Left renal pelvis (tissue), 4 donors: ENCODE measurements at places on chromosomes 16 and 17.
A peak's percentile ranks its signal among the peaks of the same experiment; 100 is the strongest.

- DNase-seq, result no peak
Observed at GRCh38 chr17:44854192-44854591, 6.5 kb downstream of the HIGD1B start.

DNA sequence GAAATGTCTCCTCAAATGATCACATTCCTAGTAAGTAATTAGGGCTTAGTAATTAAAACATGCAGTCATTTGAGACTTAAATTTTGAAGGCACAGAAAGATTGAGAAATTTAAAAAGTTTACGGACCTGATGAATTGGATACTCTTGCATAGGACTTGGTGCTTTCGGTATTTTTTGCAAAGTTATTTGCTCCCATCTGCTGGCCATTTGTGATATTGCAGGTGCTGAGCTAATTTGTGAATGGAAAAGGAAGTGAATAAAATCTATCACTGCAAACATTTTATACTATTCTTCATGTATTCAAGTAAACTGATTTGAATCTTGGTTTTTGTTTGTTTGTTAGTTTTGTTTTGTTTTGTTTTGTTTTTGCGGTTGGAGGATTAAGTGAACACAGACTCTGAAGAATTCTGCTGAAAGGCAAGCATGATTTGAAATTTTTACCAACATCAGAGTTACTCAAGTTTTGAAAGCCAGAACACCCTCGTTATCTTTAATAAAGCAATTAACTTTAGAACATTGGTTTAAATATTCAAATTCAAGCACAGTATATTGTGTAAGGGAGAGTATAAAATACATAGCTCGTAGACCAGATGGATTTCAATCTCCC is 689.5 kb upstream of the RBFOX1 start:
- DNase-seq, result peak; percentile 54

GRCh38 chr17:55354941-55355340 is 66.7 kb downstream of the MMD start:
- no peak for DNase-seq

- peak; percentile 22 for DNase-seq
Observed at GRCh38 chr16:50879873-50880695, 138.2 kb downstream of the CYLD start.

- no peak for DNase-seq
Observed at GRCh38 chr17:42895185-42895555, 5.4 kb upstream of the G6PC1 start.

GRCh38 chr17:69729944-69730343 is 315.4 kb downstream of the MAP2K6 start:
- no peak for DNase-seq

DNA sequence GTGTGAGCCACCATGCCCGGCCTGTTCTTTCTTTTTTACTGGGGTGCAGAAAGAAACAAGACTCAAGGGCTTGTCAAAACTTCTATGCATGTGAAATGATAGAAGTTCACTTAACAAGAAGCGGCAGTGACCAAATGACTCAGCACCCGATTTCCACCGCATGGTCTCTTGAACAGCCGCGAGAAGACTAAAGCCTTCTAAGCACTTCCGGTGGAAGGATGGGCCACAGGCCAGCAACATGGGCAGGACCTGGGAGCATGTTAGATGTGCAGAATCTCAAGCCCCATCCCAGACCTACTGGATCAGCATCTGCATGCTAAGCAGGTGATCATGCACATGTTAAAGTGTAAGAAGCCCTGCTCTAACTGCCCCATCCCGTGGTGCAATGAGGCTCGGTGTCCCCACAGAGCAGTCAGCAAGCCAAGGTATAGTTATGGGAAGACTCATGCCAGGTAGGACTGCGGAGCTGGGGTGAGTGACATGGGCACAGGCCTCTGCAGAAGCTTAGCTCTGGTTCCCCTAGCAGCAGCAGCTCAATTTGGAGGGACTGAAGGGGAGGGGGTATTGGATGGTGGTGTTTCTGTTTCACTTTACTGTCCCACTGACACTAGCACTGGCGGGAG is 88.5 kb upstream of the HNF1B start:
- DNase-seq, result no peak

- DNase-seq, result no peak
Observed at GRCh38 chr16:27924411-27925118, 138.9 kb downstream of the GSG1L start.

DNA sequence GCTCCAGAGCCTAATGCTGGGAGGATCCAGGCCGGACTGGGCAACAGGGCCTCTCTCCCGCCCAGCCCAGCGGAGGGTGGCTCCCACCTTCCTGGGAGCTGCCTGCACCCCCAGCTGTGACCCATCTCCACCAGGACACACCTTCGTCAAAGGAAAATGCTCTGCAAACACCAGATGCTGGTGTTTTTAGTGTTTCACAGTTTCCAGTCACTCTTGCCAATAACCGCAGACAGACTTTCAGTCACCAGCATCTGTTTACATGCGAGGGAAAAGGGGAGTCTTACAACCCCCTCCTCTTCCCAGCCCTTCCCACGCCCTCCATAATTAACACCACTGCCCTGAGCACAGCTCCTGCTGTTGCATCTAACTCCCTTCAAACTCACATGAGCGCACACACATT is 25.3 kb downstream of the KLHDC4 start:
- DNase-seq, result no peak

DNA sequence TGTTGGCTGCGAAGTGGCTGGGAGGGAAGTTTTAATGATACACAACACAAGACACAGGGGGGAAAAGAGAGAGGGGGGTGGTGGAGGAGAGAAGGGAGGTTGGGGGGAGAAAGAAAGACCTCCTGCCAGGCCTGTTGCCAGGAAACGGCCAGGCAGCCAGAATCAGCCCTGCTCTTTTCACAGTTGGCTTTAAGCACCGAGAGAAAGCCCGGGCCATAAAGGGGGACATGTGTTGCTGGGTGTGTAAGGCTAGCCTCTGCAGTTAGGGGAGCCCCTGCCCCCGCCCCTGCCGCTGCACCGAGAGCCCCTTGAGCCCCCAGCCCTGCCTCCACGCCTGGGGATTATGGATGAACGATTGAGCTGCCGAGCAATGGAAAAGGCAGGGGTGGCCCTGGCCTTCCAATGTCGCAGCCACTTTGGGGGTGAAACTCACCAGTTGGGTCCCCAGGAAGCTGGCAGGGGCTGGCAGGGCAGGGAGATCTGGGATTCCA is 13.9 kb upstream of the WNT3 start:
- DNase-seq, result no peak

DNA sequence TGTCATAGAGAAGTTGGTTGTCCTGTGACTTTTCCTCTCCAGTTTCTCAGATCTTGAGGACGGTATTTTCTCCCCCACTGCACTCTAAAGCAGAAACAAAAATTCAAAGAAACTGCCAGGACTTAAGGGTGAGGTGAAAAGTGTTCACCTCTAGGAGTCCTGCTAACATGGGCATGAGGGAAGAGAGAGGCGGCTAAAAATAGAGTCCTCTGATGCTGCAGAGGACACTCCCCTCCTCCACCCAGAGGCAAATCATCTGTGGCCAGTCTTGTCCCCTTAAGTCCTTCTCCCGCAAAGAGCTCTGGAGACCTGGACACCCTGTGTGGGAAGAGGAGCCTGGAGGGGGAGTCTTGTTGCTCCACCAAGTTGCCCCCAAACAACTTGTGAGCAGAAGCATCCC is 4.7 kb upstream of the DDX19A start:
- DNase-seq, result no peak

- no peak for DNase-seq
Observed at GRCh38 chr17:37481001-37481665, 8.6 kb upstream of the DUSP14 start.

GRCh38 chr16:69482410-69482991 is 58.1 kb downstream of the CYB5B start:
- DNase-seq, result no peak

DNA sequence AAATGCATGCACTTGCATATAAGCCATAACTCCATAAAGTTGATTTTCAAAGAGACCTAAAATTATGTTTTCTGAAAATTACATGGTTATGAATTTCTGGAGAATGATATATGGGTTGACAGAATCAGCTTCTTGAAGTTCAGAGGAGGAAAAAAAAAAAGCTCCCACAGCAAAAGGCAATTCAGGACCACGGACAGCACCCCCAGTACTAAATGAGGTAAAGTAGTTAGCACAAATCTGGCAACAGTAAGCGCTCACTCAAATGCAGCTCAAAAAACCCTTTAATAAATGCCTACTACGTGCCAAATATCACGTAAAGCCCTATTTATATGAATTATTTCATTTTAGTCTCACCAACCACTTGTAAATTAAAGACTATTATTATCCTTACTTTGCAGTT is 135.2 kb downstream of the SHISA9 start:
- peak; percentile 66 for DNase-seq

GRCh38 chr16:68992521-68992920 is 112.9 kb upstream of the HAS3 start:
- DNase-seq, result no peak

- DNase-seq, result no peak
Observed at GRCh38 chr16:51757505-51757904, 606.4 kb upstream of the SALL1 start.

DNA sequence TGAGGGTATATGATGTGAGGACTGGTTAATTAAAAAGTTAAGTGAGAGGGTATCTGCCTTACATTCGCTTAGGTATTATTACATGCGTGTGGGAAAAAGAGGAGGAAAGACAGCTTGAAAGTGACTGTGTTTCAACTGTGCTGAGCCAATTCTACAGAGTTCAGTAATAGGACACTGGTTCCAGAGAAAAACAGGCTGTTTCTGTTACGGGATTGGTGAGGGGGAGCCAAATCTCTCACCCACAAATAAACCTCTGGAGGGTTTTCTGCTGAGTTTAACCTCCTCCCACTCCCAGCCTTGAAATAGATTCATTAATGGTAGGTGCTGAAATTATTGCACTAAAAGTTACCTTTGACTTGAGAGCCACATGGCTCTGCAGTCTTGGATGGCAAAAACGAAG is 3.9 kb upstream of the KRT26 start:
- no peak for DNase-seq

DNA sequence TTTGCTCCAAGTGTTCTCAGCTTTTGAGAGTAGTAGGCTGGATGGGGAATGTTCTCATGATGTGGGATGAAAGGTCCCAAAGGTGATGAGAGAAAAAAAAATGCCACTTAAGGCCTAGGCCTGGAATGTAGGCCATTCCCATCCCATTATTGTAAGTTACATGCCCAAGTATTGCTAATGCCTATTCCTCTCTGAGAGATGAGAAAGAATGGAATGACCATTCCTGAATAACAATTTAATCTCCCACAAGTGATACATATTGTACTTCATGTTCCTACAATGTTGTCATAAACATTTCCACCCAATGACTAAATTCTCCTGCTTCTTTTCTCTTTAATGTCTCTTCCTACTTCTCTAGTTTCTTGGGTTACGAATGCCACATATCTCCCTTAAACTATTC is 102.8 kb upstream of the KCNJ16 start:
- no peak for DNase-seq

- no peak for DNase-seq
Observed at GRCh38 chr17:10814075-10814474, 10.2 kb upstream of the TMEM238L start.

GRCh38 chr16:48044117-48044516 is 111.7 kb downstream of the ABCC12 start:
- DNase-seq, result no peak

- DNase-seq, result no peak
Observed at GRCh38 chr17:36994438-36994837, 45.7 kb downstream of the AATF start.

DNA sequence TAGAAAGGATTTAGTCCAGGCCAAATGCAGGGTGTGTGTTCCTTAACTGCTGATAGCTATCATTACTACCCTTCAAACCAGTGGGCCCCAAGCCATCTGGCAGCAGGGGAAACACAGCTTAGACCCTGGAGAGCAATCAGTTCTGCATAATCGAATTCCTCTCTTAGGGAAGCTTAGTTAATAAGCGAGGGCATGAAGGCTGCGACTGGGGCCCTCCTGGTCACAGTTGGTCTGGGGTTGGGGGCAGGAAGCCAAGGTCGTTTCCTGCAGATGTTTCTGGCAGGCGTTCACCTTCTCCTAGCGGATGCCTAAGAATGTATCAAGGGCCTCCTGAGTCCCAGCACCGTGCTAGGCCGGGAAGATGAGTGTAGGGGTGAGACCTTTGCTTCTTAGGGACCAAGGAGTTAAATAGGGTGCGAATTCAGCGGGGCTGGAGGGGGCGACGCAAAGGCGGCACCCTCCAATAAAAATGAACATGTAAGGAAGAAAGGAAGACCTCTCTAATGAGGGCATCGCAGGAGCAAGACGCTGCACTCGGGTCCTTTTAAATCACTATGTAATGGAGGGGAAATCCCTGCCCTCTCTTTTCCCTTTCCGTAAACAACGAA is 16.5 kb upstream of the EEF2K start:
- no peak for DNase-seq

DNA sequence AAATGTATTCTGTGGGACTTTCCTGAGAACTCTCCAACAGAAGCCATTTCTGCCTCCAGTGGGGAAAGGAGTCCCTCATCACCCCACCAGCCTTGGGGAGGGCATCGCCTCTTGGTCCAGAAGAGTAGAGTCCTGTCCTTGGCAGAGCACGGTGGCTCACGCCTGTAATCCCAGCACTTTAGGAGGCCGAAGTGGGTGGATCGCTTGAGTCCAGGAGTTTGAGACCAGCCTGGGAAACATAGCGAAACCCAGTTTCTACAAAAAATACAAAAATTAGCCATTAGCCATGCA is 41.0 kb downstream of the LYRM1 start:
- no peak for DNase-seq

GRCh38 chr17:79872762-79873161 is 33.5 kb upstream of the CBX4 start:
- no peak for DNase-seq

GRCh38 chr16:6725634-6726331 is 606.9 kb upstream of the RBFOX1 start:
- no peak for DNase-seq

GRCh38 chr16:70728150-70728549 is 42.3 kb upstream of the MTSS2 start:
- no peak for DNase-seq

GRCh38 chr17:63066158-63066813 is 100.3 kb downstream of the TANC2 start:
- DNase-seq, result no peak

DNA sequence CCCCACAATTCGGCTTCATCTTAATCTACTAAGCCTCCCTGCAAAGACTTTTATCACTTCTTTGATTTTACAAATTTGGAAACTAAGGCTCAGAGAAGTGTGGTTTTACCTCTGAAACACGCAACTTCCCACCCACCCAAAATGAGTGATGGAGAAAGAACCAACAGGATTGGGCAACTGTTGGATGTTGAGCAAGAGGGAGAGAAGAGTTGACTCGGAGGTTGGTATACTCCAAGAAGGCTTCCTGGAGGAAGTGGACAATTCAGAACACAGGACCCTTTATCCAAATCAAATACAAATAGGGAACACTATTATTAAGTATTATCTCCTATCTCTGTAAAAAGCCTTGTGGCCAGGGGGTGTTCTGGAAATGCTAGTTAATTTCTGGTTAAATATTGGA is 323.0 kb downstream of the C16orf95 start:
- no peak for DNase-seq

- DNase-seq, result no peak
Observed at GRCh38 chr16:49498264-49498663, 124.7 kb downstream of the C16orf78 start.

- DNase-seq, result no peak
Observed at GRCh38 chr17:6102615-6103014, 32.4 kb downstream of the WSCD1 start.
